ENCODE measurements at places on chromosomes 13 and 19.

DNA sequence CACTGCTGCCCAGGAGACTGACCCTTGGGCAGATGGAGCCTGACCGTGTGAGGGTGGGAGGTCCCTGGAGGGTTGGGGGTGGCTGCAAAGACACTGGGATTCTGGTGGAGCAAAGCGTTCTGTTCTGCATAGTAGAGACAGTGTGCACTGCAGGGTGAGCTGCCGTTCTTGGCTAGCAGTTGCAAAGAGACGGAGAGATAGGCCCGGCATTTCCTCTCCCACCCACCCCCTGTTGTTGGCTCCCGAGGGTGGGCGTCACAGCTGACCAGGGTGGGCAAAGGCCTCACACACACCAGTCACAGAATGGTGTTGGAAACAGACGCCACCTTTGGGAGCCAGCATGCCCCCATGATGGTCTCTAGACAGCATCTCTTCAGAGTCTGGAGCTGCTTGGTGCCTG is 11.4 kb downstream of the TMEM255B start:
- H3K27me3 ChIP-seq = no peaks in the 10 kb centered on the region
- H3K27ac ChIP-seq = no peak overlapping the region
- DNase-seq = no peak
- H3K4me1 ChIP-seq = no peaks in the 10 kb centered on the region
- no peaks in the 10 kb centered on the region for H3K36me3 ChIP-seq

DNA sequence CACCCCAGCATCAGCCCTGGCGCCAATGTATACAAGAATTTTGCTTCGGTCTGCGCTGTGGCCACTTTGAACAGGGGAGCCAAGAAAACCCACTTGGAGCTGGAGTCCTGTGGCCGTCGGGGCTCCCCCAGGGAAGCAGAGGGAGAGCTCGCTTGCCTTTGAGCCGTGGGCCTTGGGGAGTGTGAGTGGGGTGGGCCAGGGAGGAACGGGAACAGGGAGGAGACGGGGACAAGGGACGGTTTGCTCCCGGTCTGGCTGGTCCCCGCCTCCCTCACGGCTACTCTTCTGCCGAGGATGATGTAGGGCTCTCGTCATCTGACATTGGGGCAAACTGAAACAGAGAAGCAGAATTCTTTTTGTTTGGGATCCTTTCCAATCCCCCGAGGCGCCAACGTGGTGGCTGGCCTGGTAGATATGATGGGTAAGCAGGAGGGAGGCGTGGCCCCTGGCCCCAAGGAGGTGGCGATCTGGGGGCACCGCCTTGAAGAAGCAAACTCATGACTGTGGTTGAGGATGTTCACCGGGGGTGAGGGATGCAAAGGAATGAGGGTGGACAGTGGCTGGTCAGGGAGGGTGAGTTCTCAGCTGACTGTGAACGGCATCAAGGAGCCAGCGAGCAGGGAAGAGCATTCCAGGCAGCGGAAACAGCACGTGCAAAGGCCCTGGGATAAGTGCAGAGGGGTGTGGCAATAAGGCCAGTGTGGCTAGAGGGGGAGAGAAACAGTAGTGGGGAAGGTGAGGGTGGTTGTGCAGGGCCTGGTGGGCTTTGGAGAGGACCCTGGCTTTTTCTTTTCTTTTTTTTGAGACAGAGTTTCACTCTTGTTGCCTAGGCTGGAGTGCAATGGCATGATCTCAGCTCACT is 10.9 kb upstream of the SPC24 start:
- H3K4me1 ChIP-seq = no peaks in the 10 kb centered on the region
- H3K4me3 ChIP-seq = no peak overlapping the region
- no peaks in the 10 kb centered on the region for H3K36me3 ChIP-seq

- H3K27me3 ChIP-seq = no peaks in the 10 kb centered on the region
- H3K4me1 ChIP-seq = peaks cover 14% of the 10 kb centered on the region
- peaks cover 27% of the 10 kb centered on the region for H3K36me3 ChIP-seq
- H3K4me3 ChIP-seq = no peak overlapping the region
- DNase-seq = no peak
- H3K27ac ChIP-seq = no peak overlapping the region
These were observed 3.5 kb upstream of the ZNF701 start for GRCh38 chr19:52566588-52566987.

DNA sequence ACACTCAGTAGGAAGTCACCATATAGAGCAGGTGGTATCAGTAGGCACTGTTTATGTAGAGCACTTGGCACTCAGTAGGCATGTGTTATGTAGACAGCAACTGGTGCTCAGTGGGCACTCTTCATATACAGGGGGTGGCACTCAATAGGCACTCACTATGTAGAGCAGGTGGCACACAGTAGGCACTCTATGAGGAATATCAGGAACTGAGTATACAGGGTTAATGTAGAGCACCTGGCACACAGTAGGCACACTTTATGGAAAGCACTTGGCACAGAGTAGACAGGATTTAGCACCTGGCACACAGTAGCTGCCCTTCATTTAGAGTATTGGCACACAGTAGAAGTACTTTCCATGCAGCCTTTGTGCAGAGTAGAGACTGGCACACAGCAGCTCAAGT is 1.1 kb upstream of the CYP4F3 start:
- H3K27ac ChIP-seq = no peak overlapping the region
- no peaks in the 10 kb centered on the region for H3K27me3 ChIP-seq
- no peaks in the 10 kb centered on the region for H3K4me1 ChIP-seq
- no peak overlapping the region for H3K4me3 ChIP-seq
- no peak for DNase-seq
- H3K36me3 ChIP-seq = no peaks in the 10 kb centered on the region

DNA sequence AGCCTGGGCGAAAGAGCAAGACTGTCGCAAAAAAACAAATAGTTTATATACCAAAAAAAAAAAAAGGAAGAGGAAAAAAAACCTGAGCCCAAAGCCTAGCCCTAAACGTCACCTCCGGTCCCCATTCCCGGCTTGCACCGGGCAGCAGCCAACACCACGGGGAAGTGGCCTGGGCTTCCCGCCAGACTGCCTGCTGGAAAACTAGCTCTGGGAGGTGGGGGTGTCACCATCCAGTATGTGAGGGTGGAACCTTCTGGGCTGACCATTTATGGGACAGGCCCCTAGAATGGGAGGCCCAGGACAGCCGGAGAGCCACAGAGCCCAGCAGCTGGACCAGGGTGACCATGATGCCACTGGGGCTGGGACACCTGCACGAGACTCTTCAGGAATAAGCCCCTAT is 37.3 kb downstream of the IL12RB1 start:
- H3K4me3 ChIP-seq = no peak overlapping the region
- no peaks in the 10 kb centered on the region for H3K36me3 ChIP-seq
- peaks cover 11% of the 10 kb centered on the region for H3K4me1 ChIP-seq
- H3K27me3 ChIP-seq = no peaks in the 10 kb centered on the region

DNA sequence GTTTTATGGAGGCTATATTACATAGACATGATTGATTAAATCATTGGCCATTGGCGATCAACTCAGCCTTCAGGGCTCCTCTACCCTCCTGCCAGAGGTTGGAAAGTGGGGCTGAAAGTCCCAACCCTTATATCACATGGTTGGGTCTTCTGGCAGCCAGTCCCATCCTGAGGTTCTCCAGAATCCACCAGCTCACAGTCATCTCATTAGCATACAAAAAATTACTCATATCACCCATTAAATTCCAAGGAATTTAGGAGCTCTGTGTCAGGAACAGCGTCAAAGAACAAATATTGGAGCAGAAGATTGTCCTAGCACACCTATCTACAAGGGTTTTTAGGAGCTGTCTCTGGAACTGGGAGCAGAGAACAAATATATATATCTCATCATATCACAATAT is 39.4 kb upstream of the FARP1 start:
- no peaks in the 10 kb centered on the region for H3K27me3 ChIP-seq
- no peaks in the 10 kb centered on the region for H3K4me1 ChIP-seq
- no peak for DNase-seq

DNA sequence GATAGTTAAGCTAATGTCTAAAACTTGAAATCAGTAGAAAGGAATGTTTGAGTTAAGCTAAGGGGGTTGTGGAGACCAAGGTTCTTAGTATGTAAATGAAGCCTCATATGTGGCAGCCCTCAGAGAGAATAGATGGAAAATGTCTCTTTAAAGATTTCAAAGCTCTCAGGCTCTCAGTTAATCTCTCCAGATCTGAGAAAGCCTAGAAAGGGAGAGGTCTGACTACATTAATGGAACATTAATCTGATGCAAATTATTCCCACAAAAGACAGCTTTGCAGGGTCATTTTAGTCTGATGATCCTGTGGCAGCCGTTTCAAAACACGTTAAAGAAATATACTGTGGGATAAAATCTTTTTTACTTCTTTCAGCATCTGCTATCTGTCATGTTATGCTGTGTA is 267.0 kb downstream of the SLC7A1 start:
- H3K27ac ChIP-seq = no peak overlapping the region
- H3K4me1 ChIP-seq = no peaks in the 10 kb centered on the region
- H3K36me3 ChIP-seq = no peaks in the 10 kb centered on the region
- DNase-seq = no peak

DNA sequence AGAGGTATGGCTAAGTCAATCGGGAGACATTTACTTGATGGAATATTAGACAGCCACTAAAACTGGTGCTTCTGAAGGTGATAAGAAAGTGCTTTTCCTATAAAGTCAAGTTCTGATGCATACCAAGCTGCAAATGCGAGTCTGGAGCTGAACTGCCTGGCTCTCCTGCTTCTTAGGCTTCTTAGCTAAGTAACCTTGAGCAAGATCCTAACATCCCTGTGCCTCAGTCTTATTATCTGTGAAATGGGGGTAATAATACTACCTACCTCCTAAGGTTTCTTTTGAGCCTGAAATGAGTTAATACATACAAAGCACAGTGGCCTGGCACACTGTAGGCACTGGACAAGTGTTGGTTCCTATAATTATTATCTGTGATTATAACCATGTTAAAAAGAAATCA is 64.5 kb downstream of the ZIC5 start:
- no peak overlapping the region for H3K27ac ChIP-seq
- H3K36me3 ChIP-seq = no peaks in the 10 kb centered on the region
- peaks cover 56% of the 10 kb centered on the region for H3K4me1 ChIP-seq
- DNase-seq = no peak

GRCh38 chr13:34748073-34748472 is 194.0 kb upstream of the NBEA start:
- no peaks in the 10 kb centered on the region for H3K27me3 ChIP-seq
- H3K36me3 ChIP-seq = no peaks in the 10 kb centered on the region
- H3K27ac ChIP-seq = no peak overlapping the region
- H3K4me3 ChIP-seq = no peak overlapping the region
- no peak for DNase-seq

GRCh38 chr13:36076211-36076610 is 55.0 kb downstream of the DCLK1 start:
- no peaks in the 10 kb centered on the region for H3K36me3 ChIP-seq
- H3K27me3 ChIP-seq = no peaks in the 10 kb centered on the region
- DNase-seq = no peak
- H3K27ac ChIP-seq = no peak overlapping the region
- no peaks in the 10 kb centered on the region for H3K4me1 ChIP-seq

GRCh38 chr13:28325022-28325421 is 169.9 kb downstream of the FLT1 start:
- H3K27ac ChIP-seq = no peak overlapping the region

DNA sequence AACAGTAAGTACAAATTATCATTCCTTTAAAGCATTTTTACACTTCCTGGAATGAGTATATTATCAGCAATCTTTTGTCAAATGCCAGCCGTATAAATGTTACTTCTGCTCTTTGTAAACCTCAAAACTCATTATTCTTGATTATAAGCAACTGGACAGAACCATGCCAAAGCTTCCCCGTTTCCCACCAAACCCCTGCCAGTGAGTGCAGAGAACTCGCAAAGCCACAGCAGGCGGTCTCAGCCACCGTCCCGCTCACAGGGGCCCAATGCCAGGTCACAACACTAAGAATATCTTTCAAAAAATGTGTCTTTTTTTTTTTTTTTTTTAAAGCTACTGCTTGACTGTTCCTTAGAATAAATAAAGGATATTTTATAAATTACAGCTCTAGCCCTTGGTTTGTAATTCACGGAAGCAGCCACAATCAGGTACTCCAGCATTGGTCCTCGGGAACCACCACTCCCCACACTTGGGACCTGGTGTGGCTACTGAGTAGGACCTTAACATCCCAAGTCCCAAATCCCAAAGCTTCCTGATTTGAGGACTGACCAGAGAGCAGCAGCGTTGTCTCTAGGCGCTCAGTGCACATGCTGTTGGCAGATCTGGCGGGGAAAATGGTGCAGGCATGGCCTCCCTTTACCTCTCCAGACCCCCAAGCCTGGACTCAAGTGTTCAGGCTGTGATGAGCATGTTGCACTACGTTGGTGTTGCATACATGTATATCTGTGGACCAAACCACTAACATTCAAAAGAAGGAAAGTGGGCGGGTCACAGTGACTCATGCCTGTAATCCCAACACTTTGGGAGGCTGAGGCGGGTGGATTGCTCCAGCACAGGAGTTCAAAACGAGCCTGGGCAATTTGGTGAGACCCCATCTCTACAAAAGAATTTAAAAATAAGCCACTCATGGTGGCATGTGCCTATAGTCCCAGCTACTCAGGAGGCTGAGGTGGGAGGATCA is 19.0 kb downstream of the KCTD15 start:
- H3K27ac ChIP-seq = no peak overlapping the region
- H3K36me3 ChIP-seq = no peaks in the 10 kb centered on the region
- no peaks in the 10 kb centered on the region for H3K27me3 ChIP-seq
- no peaks in the 10 kb centered on the region for H3K4me1 ChIP-seq

GRCh38 chr13:32468502-32469142 is 40.7 kb upstream of the N4BP2L1 start:
- no peaks in the 10 kb centered on the region for H3K36me3 ChIP-seq
- no peaks in the 10 kb centered on the region for H3K4me1 ChIP-seq
- no peak for DNase-seq

- peaks cover 17% of the 10 kb centered on the region for H3K4me1 ChIP-seq
- no peaks in the 10 kb centered on the region for H3K27me3 ChIP-seq
- DNase-seq = peak; percentile 76
These were observed 546 bp upstream of the ZNF546 start for GRCh38 chr19:39996218-39996810.

GRCh38 chr19:5407356-5407755 is 47.9 kb upstream of the ZNRF4 start:
- H3K4me1 ChIP-seq = no peaks in the 10 kb centered on the region
- DNase-seq = no peak
- no peak overlapping the region for H3K4me3 ChIP-seq

DNA sequence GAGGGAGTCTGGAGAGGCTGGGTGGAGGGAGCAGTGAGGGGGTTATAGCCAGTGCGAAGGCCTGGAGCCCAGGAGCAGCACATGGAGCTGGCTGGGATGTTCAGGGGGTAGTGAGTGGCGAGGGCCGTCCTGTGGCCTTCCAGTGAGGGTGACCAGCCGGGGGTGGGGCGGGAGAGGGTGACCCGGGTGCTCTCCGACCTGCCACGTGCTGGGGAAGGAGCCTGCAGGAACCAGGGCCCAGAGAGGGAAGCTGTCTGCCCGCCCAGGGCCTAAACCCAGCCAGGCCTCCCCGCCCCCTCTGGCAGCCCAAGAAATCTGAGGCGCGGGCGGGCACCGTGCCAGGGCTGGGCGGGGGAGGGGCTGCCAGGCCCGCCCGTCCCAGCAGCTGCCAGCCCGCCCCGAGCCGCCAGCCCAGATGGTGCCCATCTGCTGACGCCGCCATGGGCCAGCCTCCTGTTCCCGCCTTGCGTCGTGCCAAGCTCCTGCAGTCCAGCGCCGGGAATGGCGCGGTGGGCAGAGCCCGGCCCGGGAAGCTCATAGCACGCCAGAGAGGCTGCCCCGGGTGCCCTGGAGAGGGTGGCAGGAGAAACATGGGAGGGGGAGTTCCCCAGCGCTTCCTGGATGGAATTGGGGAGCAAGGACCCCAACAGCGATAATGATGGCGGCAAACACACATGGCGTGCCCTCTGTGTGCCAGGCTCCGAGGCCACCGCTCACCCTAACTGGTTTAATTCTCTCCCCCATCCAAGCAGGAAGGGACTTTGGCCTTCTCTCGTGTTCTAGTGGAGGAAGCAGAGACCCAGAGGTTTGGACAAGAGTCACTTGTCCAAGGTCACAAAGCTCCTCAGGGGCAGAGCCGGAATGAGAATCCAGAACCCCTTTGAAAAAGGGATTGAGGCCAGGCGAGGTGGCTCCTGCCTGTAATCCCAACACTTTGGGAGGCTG is 21.5 kb downstream of the NFIC start:
- no peaks in the 10 kb centered on the region for H3K27me3 ChIP-seq
- no peak overlapping the region for H3K4me3 ChIP-seq
- no peaks in the 10 kb centered on the region for H3K4me1 ChIP-seq

All from Karpas-422 (cell line).